ENCODE measurements at places on chromosomes 1 and 21.

DNA sequence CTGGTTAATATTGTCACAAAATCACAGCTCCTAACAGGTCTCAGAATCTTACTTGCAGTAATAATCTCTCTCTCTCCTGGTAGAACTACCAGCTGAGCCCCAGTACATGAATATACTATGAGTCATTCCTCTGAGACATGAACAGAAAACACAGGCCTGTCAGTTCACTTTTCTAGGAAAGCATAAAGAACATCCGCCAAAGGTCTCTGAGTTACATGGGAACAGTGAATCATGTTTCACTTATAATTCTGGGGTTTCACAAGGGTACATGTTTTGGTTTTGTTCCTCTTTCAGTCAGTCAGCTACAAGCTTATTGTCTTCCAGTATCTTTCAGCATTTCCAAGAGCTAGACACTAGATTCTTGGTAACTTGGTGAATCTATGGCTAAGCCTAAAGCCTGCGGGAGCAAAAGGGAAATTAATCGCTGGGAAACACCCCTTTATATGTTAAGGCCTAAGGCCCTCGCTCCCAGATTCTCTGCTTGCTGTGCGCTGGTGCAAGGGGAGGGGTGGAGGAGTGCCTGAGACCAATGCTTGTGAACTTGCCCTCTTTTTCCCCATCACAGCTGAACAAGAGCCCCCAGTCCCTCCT is 31.7 kb downstream of the IFNGR2 start:
- peak; percentile 99 for DNase-seq

GRCh38 chr1:53365437-53366063 is 37.7 kb upstream of the LRP8 start:
- no peak for DNase-seq

GRCh38 chr1:43978551-43979260 is at the start of gene B4GALT2:
B4GALT2 (plus strand) TSS chr1:43979210; CDS start chr1:43981161, 1,951 bp downstream.
- DNase-seq: peak; percentile 22

DNA sequence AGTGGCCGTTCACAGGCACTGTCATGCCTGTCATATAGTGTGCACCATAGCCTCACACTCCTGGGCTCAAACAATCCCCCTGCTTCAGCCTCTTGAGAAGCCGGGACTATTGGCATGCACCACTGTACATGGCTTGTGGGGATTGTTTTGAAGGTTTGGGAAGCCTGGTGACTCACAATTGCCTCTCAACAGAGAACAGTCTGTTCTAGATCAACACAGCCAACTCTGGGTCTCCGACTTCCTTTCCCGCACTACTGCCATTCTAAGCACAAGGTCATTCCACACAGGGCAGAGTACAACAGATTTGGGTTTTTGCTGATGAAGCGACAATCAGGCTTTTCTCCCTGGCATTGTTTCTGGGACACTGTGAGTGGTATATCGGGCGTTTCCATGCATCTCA is 15.5 kb upstream of the AHCTF1 start:
- no peak for DNase-seq

DNA sequence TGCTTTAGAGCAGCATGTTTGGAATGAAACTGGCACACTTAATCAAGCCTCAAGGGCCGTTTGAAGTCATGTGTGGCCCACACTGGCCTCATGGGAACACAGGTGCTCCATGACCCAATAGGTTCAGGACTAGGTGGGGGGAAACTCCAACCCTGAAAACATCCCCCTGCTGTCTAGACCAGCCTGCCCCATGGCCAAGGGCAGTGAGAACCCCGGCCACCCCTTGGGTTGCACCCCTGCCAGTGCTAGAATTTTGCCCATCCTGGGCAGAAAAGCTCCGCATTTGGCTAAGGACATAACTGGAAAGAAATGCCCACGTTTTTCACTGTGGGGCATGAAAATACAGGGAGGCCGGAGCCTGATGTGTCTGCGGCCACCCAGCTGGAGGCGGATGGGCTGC is 6.1 kb upstream of the PTGER3 start:
- DNase-seq: no peak

GRCh38 chr1:230422221-230422981 is 3.7 kb downstream of the PGBD5 start:
- DNase-seq: no peak

- no peak for DNase-seq
Observed at GRCh38 chr1:233561708-233562426, 52.0 kb upstream of the KCNK1 start.

DNA sequence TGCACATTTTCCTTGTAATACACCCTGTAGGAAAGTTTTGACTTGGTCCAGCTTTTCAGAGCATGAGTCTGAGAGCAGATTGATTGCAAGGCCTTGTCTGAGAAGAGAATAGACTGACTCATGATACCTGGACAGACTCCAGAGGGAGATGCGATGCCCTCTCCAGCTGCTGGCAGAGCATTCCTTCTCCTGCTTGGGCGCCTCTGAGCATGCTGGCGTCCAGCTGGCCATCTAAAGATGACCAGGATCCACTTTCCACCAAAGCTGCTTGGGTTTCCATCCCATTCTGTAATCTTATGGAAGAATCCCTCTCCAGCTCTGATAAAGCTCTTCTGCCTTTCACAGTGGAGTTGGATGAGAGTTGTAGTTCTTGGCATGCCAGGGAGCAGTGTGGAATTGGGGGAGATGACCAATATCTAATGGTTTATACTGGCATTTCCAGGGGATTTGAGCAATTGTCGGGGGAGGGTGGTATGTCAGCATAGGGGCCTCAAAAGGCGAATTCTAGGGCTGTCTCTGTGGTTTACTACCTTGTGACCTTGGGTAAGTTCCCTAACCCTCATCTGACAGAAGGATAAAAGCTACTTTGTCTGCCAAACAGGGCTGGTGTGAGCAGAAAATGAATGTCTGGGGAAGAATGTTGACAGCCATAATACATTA is 19.5 kb downstream of the SZRD1 start:
- DNase-seq: no peak

DNA sequence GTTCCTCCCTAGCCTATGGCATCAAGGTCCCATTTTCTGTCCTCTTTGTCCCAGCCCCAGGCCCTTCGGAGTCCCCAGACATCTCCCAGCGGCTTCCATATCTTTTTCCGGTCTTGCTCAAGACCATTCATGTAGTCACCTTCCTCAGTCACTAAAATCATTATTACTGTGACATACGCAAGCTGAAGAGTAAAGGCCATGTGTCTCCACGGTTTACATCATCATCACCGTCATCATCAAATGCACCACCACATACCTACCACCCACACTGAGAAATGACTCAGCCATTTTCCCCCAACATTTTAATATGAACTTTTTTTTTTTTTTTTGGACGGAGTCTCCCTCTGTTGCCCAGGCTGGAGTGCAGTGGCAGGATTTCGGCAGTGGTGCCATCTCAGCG is 43.4 kb downstream of the FHAD1 start:
- no peak for DNase-seq

DNA sequence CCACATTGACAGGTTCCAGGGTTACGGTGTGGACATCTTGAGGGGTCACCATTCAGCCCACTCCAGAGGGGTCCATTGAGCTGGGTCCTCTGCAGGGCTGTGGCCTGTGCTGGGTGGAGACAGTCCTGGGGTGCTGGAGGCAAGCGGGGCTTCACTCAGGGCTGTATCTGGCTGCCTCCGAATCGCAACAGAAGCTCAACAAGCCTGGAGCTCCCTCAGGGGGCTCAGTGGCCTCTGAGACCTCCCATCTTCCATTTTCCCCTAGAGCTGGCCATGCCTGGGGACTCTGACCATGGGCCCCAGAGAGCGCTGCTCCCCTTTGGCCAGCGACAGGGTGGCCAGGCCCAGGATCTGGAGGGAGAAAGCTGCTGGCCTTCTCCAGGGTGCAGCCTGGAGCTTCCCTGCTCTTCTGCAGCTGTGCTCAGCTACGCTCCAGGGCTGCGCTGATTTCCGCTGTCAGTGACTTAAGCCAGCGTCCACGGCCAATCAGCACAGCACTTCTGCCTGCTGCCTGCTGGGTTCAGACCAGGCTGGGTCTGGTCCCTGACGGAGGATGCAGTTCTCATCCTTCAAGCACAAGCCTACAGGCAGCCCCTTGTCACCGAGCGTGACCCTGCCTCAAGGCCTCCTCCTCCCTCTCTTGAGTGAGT is 45.0 kb upstream of the ADARB1 start:
- no peak for DNase-seq

DNA sequence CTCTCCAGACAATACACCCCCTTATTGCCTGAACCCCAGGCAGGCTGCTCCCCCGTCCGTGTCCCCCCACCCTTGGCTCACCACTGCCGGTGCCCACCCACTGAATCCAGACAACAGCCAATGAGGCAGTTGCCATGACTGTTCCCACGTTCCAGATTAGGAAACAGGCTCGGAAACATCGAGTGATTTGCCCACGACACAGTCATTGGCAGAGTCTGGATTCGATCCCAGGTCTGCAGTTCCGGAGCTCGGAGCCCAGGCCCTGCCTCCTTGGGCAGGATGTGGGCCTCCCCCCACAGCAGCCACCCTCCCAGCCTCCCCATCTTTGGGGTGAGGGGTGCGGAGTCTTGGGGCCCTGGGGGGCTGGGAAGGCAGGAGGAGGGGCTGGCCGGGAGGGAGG is 20.3 kb upstream of the CLSTN1 start:
- DNase-seq: no peak

DNA sequence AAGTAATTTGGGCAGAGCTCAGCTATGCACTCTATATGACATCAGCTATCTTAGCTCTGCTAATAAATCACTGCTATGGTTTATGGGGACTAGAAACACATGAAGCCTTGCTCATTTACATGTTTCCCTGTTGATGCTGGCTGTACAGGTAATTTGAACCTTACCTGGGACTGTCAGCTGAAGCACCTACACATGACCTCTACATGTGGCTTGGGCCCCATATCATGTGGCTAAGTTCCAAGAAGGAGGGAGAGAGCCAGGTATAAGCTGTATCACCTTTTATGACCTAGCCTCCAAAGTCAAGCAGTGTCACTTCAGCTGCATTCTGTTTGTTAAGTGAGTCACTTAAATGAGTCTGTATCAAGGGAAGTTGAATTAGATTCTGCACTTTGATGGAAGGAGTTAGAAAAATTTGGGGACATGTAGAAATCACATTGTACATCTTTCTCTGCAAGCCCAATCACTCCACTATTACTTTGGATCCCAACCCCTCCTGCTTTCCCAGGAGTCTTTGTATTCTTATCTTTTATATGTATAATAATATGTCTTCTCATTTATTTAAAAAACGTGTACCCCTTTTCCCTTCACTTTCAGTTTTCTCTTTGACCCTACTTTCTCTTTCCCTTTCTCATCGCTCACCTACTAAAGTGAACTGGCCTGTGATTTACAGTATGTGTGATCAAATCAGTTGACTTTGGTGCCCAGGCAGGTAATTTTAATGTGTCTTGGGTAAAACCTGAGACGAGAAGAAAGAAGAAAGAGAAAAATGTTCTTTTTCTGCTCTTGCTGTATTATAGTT is 53.4 kb upstream of the PRKACB start:
- DNase-seq: no peak

- DNase-seq: peak; percentile 13
Observed at GRCh38 chr1:67749844-67750690, 65.1 kb downstream of the GADD45A start.

GRCh38 chr21:9758888-9759287 is 762.5 kb upstream of the TPTE start:
- DNase-seq: no peak

DNA sequence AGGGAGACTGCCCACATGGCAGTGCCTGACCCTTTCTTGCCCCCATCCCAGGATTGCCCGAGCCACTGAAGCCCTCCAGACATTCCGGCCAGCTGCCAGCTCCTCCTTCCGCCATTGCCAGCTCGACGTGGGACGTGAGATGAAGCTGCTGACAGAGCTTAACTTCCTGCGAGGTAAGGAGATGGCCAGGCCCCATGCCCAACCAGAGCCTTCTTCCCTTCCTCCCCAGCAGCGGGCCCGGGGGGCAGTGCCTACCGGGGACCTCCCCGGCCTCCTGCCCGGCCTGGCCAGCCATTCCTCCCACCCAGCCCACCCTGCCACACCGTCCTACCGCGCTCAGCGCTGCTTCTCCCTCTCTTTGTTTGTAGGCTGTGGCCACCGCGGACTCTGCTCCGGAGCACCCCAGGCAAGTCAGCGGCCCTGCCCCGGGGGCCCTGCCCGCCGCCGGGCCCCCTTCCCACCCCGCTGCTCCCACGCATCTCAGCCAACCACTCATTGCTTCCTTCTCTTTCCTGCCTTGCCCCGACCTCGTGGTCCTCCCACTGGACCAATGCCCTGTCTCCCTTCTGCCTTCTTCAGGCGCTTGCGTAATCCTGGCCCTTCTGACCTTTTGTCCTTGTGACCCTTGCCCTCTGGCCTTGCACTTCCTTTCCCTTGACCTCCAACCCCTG is 4.9 kb downstream of the TRIM46 start:
- peak; percentile 89 for DNase-seq

DNA sequence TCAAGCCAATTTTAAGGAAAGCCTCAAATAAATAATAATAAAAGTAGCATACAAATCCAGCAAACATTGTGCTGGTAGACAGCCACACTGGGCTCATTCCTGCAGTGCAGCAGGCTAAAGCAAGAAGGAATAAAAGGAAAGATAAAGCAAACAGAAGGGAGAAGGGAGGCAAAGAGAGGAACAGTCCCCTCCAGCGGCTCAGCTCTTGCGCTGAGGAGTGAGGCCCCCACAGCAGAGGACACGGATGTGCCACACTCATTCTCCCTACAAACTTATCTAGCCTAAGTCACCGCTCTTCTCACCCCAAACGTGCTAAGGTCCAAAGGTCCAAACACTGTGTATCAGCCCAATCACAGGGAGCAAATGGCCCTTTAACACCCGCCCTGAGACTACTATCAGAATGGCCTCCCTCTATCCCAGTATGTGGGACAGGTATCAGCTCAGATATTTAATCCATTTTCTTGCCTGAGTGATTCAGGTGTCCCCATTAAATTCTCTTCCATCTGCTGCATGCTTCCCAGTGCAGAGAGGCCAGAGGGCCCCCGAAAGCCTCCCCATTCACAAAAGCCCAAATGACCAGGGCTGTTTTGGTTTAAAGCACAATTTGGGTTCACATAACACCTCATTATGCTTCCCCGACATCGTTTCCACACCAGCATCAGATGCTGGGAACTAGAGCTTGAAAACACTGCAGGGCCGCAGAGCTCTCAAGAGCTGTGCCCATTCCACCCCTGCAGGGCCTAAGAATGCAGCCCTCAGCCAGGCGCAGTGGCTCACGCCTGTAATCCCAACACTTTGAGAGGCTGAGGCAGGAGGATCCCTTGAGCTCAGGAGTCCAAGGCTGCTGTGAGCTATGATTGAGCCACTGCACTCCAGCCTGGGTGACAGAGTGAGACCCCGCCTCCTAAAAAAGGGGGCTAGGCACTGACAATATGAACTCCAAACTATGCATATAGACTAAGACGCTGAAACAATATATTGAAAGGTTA is 17.8 kb downstream of the CAPZB start:
- no peak for DNase-seq

GRCh38 chr1:9657521-9658032 is 6.0 kb downstream of the PIK3CD start:
- DNase-seq: no peak

Data from MV-4-11 (cell line).